ENCODE measurements at places on chromosomes 6 and 20.

DNA sequence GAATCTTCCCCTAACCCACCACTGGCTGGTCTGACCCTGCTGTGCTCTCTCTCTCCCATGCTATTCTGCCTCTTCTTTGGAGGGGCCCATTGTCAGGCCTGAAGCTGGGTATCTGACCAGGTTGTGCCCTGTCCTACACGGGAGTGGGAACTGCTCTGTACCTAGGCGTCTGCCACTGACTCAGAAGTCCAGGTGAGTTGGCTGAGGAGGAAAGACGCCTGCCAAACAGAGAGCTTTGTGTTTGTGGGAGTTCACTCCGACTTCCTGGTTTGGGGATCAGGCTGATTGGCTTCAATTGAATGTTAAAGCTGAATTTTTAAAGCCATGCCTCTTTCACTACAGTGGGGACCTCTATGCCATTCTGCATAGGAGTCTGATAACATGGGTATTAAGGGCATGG is 136.0 kb downstream of the CCDC170 start:
- no peak for DNase-seq

GRCh38 chr6:167470836-167471547 is 146.1 kb downstream of the TTLL2 start:
- DNase-seq: no peak

- DNase-seq: no peak
Observed at GRCh38 chr20:5862703-5863039, 87.7 kb downstream of the TRMT6 start.

GRCh38 chr6:10478187-10479040 is 42.7 kb upstream of the GCNT2 start:
- DNase-seq: no peak

DNA sequence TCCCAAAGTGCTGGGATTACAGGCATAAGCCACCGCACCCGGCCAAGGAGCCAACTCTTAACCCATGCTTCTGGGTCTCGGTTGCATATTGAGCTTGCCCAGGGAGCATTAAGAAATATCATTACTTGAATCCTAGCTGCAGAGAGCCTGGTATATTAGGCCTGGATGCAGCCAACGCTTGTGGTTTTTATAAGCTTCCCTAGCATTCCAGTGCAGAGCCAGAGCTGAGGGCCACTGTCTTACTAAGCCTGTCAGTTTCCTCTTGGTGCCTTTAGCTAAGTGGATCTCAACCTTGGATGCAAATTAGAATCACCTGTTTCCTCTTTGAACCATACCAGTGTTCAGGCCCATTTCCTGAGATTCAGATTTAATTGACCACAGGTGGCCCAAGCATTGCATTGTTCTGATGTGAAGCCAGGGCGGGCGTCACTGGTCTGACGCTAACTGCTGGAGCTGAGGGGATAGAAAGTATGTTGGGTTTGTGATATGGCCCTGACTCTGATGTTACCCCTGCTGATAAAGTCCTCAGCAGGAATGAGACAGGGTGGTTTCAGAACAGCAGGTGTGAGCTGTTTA is 76.3 kb downstream of the BTBD3 start:
- no peak for DNase-seq

- no peak for DNase-seq
Observed at GRCh38 chr6:141677598-141678211, 455.0 kb upstream of the GJE1 start.

DNA sequence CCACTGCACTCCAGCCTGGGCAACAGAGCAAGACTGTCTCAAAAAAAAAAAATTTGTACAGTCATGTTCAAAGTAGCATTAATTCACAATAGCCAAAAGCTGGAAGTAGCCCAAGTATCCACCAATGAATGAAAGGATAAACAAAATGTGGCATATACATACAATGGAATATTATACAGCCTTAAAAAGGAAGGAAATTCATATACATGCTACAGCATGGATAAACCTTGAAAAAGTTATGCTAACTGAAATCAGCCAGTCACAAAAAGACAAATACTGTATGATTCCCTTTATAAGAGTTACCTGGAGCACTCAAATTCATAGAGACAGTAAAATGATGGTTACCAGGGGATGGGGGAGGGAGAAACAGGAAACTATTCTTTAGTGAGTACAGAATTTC is 15.7 kb downstream of the EEF1A1 start:
- DNase-seq: no peak

DNA sequence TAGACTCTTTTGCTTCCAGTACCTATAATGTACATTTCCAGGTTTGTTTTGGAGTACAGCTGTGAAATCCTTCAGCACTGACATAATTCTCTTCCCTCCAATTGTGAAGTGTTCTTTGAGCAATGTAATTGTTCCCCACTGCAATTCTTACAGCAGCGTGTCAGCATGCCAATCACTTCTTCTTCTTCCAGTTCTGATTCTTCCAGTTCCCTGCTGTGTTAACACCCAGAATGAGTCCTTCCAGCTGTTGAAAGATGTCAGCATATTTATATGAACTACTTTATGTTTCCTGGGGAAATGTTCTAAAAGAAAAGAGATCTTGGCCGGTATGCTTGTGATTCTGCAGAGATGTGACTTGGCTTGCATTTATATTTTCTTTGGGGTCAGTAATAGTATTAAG is 213.9 kb downstream of the UNC5CL start:
- no peak for DNase-seq

- no peak for DNase-seq
Observed at GRCh38 chr6:44046516-44047178, 80.6 kb downstream of the MRPL14 start.

DNA sequence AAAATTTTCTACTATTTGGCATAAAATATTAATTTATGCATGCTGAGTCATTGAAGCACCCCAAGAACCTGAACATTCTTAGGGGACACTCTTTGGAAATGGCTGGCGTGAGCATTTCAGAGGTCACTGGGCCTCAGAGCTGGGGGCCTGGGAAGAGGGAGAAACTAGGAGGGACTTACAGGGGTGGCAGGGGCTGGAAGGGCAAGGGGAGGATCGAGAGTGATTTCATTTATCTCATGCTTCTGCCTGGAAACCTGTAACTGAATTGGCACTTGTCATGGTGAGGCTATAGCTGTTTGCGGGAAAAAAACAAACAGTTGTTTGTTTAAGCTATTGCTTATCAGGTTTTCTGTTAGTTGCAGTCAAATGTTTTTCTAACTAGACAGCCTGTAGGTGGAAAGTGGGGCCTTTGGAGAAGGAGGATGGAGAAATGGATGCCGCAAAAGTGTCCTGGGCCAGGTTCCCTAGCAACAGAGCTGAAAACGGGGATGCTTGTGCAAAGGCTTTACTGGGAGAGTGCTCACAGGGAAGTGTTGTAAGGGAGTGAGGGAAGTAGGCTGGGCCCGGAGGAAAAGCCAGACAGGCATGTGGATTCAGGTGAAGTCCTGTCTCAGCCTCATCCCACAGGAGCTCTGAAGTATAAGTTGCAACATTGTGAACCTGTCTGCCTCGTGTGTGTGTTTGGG is 36.4 kb upstream of the KAT14 start:
- DNase-seq: no peak

DNA sequence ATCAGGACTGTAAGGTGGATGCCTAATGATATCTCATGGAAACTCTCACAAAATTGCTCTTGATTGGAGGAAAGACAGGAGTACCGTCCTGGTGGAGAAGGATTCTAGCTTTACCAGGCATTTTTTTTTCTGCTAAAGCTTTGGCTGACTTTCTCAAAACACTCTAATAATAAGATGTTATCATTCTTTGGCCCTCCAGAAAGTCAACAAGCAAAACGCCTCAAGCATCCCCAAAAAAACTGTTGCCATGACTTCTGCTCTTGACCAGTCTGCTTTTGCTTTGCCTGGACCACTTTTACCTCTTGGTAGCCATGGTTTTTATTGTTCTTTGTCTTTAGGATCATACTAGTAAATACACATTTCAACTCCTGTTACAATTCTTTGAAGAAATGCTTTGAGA is 55.5 kb upstream of the RUNX2 start:
- DNase-seq: no peak

DNA sequence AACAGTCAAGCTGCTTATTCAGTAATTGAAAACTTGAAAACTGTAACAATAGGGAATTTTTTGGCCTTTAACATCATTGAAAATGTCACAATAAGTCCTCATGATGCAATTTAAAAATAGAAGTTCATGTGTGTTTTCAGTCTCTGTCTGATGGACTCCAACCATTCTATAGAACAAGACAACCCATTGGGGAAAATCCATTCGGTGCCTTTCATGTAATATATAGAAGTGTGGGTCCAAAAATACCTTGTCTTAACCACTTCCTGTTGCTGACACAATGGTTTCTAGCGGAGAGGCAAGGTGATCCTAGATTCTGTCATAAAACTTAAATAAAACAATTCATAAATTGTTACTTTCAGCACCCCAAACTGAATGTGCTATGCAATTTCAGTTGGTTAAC is 1131.3 kb upstream of the MAP3K7 start:
- no peak for DNase-seq

- DNase-seq: no peak
Observed at GRCh38 chr6:168273441-168274036, 46.0 kb downstream of the DACT2 start.

GRCh38 chr20:49489688-49490087 is 7.2 kb upstream of the KCNB1 start:
- no peak for DNase-seq

DNA sequence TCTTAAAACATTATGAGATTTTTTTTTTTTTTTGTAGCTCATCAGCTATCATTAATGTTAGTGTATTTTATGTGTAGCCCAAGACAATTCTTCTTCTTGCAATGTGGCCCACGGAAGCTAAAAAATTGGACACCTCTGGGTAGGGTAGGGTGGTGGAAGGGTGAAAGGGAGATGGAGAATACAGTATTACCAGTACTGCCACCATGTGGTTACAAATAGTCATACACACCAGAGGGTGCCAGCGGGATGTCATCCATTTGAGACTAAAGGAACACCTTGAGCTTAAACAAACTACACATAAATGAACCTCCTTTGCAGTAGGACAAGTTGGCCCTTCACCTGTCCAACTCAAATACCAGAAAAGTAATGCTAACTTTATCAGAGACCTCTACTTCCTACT is 601.9 kb downstream of the HTR1B start:
- peak; percentile 4 for DNase-seq

DNA sequence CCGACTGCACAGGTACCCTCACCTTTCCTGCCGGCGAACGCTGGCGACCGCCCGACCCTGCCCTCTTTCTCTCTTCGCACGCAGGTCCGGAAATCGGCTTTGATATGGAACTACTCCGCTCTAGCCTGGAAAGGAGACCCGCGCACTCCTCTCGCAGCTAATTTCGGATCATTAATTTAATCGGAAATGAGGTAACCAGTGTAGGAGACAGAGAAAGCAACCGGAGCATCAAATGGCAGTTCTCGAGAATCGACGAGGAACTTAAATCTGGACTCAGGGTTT is 949 bp upstream of the ATXN1 start:
- DNase-seq: no peak

- DNase-seq: no peak
Observed at GRCh38 chr6:148364056-148364824, 21.6 kb downstream of the SASH1 start.

GRCh38 chr6:153842491-153842890 is 196.5 kb upstream of the OPRM1 start:
- DNase-seq: no peak

DNA sequence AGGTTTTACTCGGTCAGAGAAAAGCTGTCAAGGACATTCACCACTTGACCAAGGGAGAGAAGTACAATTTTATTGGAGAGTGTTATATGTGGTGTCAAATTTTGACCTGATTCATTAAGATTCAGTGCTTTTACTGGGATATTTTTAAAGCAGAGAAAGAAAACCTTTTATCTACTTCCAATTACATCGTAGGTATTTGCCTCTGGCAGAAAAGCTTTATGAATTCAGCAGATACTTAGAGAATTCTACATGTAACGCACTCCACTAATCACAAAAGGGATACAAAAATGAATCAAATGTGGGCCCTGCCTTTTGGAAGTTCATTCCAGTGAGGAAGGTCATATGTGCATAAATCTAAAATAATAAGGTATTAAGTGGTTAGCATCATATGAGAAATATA is 133.7 kb downstream of the STXBP5 start:
- no peak for DNase-seq

GRCh38 chr6:16442031-16442430 is 203.6 kb downstream of the GMPR start:
- DNase-seq: no peak

Measured in activated CD4-positive, alpha-beta T cell treated with anti-CD3 and anti-CD28 coated beads for 48 hours (primary cell).